Activated naive CD4-positive, alpha-beta T cell treated with anti-CD3 and anti-CD28 coated beads, Interleukin-2, amount 50 U/mL, for 16 hours (primary cell): ENCODE measurements at places on chromosomes 12 and 14.

- DNase-seq: no peak
Measured at GRCh38 chr12:123266679-123267277, 4.9 kb downstream of the CDK2AP1 start.

GRCh38 chr12:90299121-90299520 lies 590.5 kb upstream of the ATP2B1 start:
- DNase-seq: no peak

DNA sequence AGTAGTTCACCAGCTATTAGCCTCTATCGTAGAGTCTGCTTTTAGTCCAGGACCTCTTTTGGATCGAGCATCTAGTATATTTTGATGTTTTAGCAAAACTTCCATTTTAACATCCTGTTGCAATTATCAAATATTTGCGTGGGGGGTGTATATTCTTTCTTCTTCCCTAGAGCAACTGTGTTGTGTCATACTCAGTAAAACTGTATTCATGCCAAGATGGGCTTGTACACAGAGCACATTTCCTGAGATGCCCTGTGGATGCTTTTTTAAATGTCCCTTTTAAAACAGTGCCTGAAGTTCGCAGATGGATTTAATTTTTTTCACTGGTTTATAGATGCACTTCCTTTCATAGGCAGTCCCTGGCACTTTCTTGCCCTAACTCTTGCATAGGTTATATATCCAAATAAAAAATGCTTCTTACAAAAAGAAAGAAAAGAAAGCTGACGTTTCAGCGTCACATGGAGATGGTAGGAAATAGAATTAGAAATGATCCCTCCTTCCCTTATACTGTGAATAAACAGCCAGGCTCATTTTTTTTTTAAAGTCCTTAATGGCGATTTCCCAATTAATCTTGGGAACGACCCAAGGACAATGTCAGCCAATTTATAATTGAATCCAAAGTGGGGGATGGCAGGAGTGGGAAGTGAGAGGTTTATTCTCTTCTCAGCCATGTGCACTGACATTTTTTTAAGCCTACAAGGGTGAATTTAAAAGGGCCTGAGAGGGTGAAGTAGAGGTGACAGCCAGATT lies 247.0 kb downstream of the SLC41A2 start:
- DNase-seq: no peak

GRCh38 chr12:1912580-1913376 lies 5.7 kb downstream of the CACNA2D4 start:
- no peak for DNase-seq

- DNase-seq: peak; percentile 29
Measured at GRCh38 chr12:104957719-104958000, 430 bp downstream of the SLC41A2 start.
